ENCODE measurements at places on chromosomes 3 and 15. TPM values are rescaled to one million over a fixed set of nuclear protein-coding genes. Genes with fewer than 3 reads are reported as not detected.

The CCDC33 gene
- polyA plus RNA-seq = 9.0 TPM

- no peak for DNase-seq
These were observed 14.6 kb downstream of the SPINK8 start for GRCh38 chr3:48318713-48319468.

DNA sequence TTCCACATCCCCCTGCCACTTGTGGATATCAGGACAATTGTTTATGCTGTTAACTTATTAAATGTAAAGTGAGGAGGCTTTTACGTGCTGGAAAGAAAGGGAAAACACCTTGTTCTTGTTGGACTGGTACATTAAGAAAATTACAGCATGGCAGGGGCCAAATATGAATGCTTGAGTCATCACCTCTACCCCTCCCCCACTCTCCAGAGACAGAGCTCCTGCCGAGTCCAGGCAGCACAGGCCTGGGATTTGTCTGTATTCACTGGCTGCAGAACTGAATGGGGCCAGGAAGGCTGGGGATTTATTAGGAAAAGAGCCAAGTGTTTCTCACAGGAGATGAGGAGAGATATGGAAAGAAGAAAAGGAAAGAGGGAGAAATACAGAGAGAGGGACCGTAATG is 308.9 kb downstream of the EPHB1 start:
- DNase-seq = no peak

GRCh38 chr3:56269755-56270535 is 198.3 kb downstream of the ERC2 start:
- DNase-seq = peak; percentile 52

GRCh38 chr15:52495125-52495524 is 33.6 kb downstream of the MYO5A start:
- no peak for DNase-seq

- DNase-seq = no peak
These were observed 1.0 kb downstream of the ZNF589 start for GRCh38 chr3:48241796-48242455.

DNA sequence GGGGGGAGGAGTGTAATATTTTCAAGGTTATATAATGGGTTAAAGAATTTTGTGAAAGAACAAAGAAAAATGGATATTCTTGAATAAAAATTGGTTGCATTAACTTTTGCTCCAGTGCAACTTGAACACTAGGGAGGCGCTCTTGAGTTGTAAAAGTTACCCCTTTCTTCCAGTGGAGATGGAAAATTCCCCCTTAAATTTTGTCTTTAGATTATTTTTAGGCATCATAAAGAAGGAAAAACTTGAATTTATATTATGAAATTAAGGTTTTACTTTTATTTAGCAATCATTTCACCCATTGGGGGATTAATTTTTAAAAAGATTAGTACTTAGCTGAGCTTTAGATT is 550 bp upstream of the CHD2 start:
- DNase-seq = no peak

The LRRC15 gene
- polyA plus RNA-seq = not detected

DNA sequence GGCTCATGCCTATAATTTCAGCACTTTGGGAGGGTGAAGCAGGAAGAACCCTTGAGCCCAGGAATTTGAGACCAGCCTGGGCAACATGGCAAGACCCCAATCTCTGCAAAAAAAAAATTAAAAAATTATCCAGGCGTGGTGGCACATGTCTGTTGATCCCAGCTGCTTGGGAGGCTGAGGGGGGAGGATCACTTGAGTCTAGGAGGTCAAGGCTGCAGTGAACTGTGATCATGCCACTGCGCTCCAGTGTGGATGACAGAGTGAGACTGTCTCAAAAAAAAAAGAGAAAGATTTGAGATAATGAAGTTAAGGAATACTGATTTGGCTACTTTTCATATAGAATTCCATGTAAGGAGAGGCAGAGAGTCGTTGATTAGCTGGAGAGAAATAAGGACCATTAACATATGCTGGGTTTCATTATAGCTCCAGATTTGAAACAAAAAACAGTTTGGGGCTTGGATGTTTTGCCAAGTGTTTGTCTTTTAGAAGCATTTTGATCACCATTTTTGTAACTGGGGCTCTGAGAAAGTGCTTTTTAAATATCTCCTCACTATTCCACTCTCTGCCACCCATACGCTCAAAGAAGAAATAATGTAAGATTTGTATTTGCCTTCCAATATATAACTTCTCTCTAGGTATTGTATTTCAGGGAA is 214.2 kb downstream of the FEZF2 start:
- no peak for DNase-seq

DNA sequence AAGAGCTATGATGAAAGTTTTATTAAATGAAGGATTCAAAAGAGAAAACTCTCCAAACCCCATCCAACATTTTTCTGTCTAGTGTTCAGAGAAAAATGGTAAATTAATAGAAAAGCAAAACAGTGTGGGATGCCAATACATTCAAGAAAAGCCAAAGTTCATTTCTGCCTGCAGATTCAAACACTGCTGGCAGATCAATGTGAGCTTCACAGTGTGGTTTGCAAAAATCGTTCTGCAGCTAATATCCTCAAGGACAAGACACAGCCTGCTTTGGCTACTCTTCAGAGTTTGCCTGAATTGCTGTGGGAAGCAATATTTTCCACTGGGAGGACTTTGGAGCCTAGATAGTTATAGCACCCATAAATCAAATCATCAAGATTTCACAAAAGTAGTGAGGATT is 619.9 kb upstream of the SUCLG2 start:
- no peak for DNase-seq

DNA sequence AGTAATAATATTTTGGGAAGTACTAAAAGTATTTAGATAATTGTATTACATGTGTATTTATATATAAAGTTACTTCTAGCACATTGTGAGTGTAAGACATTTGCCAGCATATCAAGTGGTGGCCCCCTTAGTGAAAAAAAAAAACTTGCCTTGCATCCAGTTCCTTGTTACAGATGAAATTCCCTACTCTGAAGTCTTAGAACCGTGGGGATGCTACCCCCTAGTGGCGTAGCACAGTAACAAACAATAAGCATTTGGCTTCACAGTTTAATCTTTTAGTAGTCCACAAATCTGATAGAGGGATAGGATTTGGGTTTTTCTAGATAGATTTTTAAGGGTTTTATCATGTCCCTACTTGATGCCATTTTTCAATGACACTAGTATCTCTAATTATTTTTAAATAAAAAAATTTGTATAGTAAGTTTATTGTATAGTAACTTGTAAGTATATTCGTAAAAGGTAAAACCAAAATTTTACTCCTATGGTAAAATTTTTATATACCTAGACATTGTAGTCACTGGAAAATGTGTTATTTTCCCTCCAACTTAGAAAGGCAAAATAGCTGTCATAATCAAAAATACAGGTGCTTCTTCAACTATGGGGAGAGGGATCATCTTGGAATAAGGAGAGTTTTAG is 14.3 kb downstream of the SMC4 start:
- peak; percentile 68 for DNase-seq

The PLSCR5 gene
- not detected for polyA plus RNA-seq

Measured in left kidney (tissue), 8 donors.